Hematopoietic multipotent progenitor cell treated with erythropoietin and hydrocortisone succinate and interleukin-3 and kit ligand, for 17 days (in vitro differentiated cells): ENCODE measurements at places on chromosomes 12 and 14.

- no peak for DNase-seq
Observed at GRCh38 chr12:101925361-101925760, 48.0 kb downstream of the DRAM1 start.

- DNase-seq, result no peak
Observed at GRCh38 chr14:29236848-29237247, 470.3 kb downstream of the FOXG1 start.

- DNase-seq, result no peak
Observed at GRCh38 chr12:92506460-92506859, 196.3 kb upstream of the PLEKHG7 start.

GRCh38 chr14:97846156-97846555, 1049.0 kb downstream of the VRK1 start:
- no peak for DNase-seq

- DNase-seq, result no peak
Observed at GRCh38 chr12:69064734-69065443, 131.9 kb upstream of the CPM start.

GRCh38 chr14:90791486-90791885, 24.7 kb downstream of the TTC7B start:
- DNase-seq, result no peak

GRCh38 chr14:87457720-87458119, 535.3 kb downstream of the GALC start:
- no peak for DNase-seq

GRCh38 chr14:70654632-70655031, 12.9 kb downstream of the TTC9 start:
- DNase-seq, result no peak

GRCh38 chr12:48129376-48129775, 10.2 kb downstream of the PFKM start:
- DNase-seq, result no peak

DNA sequence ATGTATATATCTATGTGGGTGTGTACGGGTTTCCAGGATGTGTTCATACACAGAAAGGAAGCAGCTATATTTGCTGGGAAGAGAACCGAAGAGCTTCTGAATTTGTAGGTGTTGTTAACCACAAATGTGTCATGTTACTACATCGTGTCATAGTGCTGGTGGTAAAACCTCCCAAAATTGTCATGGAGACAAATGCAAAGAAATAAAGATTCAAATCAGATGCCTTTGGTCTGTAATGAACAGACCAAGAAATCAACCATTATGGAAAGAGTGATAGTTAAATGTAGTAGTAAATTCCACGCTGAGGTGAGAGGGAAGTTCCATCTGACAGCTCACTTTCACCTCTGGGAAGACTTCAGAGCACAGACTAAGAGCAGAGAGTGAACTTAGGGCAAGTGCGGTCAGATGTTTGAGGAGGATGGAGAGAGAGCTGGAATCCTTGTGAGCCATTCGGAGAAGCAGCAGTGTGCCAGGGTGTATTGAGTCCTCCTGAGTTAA, 487.5 kb downstream of the TMEM121 start:
- no peak for DNase-seq

- DNase-seq, result no peak
Observed at GRCh38 chr12:107536613-107537012, 149.0 kb upstream of the PWP1 start.
